ENCODE measurements at places on chromosomes 12 and 14.

GRCh38 chr14:77024171-77024691, 4.3 kb downstream of the IRF2BPL start:
- DNase-seq = peak; percentile 62

DNA sequence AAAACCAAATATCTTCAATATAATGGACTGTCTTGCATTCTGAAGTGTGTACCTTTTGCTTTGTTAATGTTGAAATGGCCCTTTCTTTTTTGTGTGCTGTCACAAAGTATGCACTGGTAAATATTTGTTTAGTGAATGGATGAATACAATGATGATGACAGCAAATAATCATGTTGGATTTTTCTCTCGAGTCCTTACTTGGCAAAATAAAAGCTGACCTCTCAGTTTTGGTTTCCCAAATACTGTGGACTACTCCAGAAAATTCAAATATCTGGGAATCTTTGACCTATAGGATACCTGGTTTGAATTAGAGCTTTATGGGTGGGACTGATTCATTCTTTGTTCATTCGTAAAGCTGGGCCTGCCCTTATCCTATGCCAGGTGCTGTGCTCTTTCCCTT, 5.5 kb downstream of the UBE3B start:
- no peak for DNase-seq

DNA sequence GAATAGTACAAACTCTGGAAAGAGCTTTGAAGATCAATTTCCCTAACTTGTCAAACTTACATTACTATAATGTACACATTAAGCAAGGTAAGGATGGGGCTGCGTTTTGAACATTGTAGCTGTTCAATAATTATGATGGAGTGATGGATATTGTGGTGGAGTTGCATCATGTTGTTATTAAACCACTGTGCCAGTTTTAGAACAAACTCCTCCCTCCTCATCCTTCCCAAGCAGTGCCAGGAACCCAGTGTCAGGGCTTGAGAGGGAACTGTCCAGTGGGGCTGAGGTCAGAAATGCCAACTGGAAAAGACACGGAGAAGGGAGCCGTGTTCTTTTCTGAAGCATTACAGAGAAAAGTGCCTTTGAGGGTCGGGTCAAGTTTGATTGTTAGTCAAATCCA, 31.9 kb upstream of the PAPOLA start:
- no peak for DNase-seq

DNA sequence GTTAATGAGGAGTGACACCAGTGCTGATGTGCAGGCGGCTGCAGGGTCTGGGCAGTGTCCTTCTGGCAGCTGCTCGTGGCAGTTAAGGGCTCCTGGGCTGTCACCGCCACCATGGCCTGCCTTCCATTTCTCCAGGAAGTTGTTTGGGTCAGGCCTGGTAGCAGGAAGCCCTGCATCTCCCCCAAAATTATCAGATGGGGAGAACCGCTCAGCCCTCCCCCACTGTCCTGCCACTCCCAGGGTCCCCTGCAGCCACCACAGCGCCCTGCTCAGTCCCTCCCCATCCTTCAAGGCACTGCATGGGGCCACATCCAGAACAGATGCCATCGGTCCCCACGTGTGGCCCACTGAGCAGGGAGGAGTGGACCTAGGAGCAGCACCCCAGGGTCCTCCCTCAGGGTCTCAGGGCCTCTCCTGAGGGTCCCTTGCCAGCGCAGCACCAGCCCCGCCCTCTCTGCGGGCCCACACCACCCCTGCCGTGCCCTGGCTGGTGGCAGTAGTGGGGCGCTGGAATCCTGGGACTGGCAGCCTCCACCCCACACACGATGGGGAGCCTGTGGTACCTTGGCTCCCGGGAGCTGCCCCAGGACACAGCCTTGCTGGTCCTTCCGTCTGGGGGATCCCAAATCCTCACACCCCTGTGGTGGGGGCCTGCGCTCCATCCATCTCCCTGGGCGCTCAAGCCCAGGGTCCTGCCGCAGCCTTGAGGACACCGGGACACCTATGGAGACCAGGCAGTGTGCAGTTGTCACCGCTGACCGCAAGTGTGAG, 10.3 kb upstream of the AMN start:
- DNase-seq = no peak

DNA sequence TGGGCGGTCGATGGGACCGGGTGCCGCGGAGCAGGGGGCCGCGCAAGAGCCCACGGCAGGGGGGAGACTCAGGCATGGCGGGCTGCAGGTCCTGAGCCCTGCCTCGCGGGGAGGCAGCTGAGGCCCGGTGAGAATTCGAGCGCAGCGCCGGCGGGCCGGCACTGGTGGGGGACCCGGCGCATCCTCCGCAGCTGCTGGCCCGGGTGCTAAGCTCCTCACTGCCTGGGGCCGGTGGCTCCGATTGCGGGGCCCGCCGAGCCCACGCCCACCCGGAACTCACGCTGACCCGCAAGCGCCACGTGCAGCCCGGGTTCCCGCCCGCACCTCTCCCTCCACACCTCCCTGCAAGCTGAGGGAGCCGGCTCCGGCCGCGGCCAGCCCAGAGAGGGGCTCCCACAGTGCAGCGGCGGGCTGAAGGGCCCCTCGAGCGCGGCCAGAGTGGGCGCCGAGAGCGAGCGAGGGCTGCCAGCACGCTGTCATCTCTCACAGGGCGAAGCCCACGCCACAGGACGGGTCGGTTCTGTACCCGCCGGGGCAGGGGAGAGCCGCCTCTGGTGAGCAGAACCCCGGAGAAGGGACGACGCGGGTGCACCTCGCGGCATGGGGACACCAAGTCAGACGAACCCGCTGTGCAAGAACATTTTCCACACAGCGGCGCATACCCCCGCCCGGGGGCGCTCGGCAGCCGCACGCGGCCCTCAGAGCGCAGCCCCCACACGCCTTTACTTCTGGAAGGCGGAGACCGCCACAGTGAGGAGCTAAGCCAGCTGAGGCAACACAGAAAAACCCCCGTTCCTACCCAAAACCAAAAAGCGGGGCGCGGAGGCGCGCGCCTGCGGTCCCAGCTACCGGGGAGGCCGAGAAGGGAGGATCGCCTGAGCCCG, 1.2 kb upstream of the SIVA1 start:
- DNase-seq = no peak

GRCh38 chr12:19234171-19234704, 104.7 kb downstream of the PLEKHA5 start:
- DNase-seq = no peak

DNA sequence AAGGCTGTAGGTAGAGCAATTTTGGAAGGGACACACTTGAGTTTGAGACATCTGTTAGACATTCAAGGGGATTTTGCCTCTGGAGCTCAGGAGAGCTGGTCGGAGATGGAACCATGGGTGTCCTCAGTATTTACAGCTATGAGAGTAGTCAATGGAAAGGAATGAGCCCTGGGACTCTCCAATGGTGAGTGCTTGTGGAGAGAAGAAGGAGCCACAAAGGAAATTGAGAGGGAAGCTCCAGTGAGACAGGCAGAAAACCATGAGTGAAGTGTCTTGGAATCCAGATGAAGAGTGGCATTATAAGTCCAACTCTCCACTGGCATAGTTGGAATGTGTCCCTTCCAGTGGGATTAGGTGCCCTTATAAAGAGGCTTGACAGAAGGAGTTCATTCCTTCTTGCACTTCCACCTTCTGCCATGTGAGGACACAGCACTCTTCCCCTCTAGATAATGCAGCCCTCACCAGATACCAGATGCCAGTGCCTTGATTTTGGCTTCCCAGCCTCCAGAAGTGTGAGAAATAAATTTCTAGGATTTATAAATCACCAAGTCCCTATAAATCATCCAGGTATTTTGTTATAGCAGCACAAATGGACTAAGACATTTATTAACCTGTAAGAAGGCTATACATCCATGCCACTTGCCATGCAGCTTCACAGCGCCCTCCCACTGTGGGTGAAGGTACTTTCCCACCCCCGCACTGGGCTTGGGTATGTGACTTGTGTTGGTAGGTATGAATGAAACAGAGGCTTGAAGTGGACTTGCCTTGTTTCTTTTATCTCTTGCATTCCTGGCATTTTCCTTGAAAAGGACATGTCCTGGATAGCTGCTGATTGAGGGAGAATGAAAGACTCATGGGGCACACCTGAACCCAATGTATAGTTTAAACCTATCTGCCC, 27.3 kb downstream of the LLPH start:
- no peak for DNase-seq

DNA sequence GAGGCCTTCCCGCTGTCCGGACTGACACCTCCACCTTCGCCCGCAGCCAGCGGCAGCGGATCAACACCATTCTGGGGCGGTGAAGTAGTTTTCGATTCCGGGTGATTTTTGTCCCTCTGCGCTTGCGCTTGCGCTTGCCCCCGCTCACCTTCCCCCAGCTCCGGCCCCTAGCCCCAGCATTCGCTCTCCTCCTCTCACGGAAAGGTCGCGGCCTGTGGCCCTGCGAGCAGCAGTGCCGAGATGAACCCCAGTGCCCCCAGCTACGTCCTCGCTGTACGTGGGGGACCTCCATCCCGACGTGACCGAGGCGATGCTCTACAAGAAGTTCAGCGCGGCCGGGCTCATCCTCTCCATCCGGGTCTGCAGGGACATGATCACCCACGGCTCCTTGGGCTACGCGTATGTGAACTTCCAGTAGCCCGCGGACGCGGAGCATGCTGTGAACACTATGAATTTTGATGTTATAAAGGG, 22.7 kb upstream of the SRGAP1 start:
- no peak for DNase-seq

GRCh38 chr12:56658921-56659320, 13.1 kb upstream of the ATP5F1B start:
- DNase-seq = no peak

- DNase-seq = no peak
These were observed 437.1 kb upstream of the TBX3 start for GRCh38 chr12:115121053-115121452.

- DNase-seq = peak; percentile 45
These were observed 12.2 kb upstream of the SPTB start for GRCh38 chr14:64891839-64892375.

DNA sequence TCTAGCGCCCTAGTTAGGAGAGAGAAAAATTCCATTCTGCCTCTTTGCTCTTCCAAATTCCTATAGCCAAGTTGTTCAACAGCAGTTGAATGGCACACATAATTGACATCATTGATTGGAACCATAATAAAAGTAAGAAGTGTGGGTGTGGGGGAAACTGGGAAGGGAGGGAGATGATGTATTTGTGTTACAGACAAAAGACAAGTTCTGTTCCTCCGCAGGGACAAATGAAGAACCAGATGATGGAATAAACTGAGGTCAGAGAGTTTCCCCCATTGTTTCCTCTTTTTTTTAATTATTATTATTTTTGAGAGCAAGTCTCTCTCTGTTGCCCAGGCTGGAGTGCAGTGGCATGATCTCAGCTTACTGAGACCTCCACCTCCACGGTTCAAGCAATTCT, 34.9 kb downstream of the GDF11 start:
- DNase-seq = no peak

- DNase-seq = no peak
These were observed 151.6 kb downstream of the KICS2 start for GRCh38 chr12:64070454-64070853.

GRCh38 chr14:62470935-62471334, 574.3 kb downstream of the KCNH5 start:
- DNase-seq = no peak

DNA sequence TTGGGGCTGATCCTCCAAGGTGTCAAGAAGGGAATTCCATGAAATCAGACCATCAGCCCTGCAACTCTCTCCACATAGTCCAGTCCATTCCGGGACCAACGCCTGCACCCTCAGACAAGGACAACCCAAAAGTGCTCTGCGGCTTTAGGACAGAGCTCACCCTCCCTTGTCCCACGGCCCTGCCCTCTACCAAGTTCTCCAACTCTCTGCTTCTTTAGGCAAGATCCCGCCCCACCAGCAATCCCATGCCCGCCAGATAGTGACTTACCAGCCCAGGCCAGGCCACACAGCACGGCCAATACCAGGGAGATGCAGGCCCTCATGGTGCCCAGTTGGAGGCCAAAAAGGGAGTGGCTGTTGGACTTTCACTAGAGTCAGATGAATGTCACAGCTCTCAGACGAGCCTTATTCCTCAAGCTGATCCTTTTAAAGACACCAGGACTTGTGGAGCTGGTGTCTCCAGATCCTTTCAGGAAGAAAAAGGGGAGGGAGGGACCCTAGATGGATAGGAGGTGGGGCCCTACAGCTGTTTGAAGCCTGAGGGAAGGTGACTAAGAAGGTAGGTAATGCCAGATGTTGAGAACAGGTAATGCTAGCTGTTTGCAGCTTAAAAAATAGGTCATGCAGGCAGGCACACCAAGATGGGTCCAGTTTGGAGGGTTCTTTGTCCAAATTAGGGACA, at the start of gene ENDOU:
TSS of gene ENDOU (minus strand) at position 400 of the 682 bp plus-strand sequence. CDS start at position 323, 77 bp downstream.
- DNase-seq = no peak

DNA sequence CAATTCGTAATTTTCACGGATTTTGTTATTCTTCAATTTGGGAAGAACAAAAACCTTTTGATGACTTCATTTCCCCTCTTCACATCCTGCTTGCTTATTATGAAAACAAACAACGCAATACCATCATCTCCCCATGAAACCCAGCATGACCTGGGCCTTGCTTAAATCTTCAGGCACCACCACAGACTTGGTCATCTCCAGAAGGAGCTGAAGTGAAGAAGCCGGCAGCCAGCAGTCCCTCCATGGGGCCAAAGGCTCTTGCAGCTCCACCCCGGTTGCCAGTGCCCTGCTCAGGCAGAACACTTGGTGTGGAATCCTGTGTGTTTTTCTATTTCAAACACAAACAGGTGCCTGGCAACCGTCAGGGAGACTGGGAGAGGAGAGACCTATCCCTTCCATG, 982.9 kb upstream of the TMEM132C start:
- no peak for DNase-seq

DNA sequence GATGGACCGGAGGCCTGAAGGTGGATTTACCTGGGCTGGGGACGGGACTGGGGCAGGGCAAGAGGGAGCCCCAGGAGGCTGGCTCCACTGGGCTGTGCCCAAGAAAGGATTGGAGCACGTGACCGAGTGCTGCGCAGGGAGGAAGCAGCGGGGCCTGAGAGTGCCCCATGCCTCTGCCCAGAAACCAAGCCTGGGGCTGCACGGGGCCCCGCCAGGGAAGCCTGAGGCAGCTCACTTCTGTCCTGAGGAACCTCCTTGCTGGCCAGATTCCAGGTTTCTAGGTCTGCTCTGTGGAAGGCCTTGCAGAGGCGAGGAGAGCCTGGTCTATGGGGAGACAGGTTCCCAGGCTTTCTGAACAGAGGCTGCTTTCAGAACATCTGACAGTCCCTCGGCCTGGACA, 10.4 kb downstream of the NGB start:
- DNase-seq = peak; percentile 56

DNA sequence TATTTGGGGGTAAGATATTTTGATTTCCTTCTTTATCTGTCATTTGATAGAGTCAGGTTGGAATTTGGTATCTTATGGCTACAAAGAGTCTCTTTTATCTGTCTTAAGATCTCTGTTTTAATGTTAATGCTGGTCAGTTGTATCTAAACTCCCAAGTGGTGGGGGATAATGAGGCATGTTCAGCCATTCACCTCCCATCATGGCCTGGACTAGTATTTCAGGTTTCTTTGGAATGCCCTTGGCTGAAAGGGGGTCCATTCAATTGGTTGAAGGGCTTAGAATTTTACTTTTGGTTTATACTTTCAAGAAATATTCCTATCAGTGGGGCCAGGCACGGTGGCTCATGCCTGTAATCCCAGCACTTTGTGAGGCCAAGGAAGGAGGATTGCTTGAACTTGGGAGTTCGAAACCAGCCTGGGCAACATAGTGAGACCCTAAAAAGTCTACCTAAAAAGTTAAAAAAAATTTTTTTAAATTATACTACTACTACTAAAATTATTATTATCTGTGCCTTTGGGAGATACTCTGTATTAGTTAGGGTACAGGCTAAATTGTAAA, 4.7 kb downstream of the DGLUCY start:
- DNase-seq = no peak

Measured in BE2C (cell line).